Stimulated activated CD4-positive, alpha-beta T cell treated with anti-CD3 and anti-CD28 coated beads, Interleukin-15, amount 100 ng/mL, for 1 hour (primary cell): ENCODE measurements at places on chromosomes 11 and 22.

GRCh38 chr11:44434191-44434590 lies 124.3 kb upstream of the ALX4 start:
- no peak for DNase-seq

- peak; percentile 68 for DNase-seq
These were observed 1.7 kb downstream of the CAPRIN1 start for GRCh38 chr11:34053161-34053686.

DNA sequence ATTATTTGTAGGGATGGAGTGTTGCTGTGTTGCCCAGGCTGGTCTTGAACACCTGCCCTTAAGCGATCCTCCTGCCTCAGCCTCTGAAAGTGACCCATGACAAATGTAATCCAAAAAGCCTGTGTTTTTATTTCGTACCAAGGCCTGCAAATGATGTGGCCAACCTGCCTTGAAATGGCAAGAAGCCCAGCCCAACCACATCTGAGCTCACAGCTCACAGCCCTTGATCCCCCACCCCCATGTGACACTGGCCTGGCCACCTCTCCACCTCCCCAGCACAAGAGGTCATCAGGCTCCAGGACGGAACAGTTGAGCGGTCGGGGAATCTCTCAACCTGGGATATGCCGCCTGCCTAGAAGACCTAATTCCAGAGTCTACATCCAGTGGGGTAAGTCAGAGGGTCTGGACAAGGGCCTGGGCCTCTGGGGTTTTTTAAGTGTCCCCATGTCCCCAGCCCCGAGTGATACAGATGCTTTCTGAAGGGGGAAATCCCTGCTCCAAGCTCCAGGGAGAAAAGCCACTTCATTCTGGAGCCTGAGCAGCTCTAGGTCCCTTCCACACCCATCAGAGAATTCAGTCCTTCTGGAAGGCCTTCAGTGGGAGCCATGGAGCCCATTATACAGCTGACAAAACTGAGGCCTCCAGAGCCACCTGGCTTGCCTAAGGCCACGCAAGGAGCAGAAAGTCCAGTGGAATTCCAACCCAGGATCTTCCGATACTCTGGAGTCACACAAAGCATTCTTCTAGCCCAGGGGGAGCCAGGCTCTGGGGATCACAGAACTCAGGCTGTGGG lies 70.7 kb downstream of the MN1 start:
- DNase-seq = no peak

GRCh38 chr11:130330101-130330684 lies 15.5 kb upstream of the ZBTB44 start:
- DNase-seq = no peak

GRCh38 chr11:132719684-132720083 lies 812.6 kb downstream of the OPCML start:
- DNase-seq = no peak

DNA sequence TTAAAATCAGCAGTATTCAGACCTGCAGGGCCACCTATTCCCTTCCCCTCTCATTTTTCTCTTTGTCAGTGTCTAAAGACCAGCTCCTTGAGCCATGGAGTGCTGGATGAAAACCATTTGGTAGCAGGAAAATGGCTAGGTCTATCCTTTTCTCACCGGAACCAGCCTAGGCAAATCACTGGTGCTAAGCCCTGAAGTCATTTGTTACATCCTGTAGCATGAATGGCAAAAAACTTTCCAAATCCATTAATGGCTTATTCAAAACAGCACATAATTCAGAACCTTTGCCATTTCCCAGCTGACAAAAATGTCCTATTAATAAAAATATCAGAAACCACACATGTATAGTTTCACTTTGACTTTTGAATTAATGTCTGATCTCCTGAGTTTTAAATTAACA lies 209.5 kb upstream of the E2F8 start:
- no peak for DNase-seq

DNA sequence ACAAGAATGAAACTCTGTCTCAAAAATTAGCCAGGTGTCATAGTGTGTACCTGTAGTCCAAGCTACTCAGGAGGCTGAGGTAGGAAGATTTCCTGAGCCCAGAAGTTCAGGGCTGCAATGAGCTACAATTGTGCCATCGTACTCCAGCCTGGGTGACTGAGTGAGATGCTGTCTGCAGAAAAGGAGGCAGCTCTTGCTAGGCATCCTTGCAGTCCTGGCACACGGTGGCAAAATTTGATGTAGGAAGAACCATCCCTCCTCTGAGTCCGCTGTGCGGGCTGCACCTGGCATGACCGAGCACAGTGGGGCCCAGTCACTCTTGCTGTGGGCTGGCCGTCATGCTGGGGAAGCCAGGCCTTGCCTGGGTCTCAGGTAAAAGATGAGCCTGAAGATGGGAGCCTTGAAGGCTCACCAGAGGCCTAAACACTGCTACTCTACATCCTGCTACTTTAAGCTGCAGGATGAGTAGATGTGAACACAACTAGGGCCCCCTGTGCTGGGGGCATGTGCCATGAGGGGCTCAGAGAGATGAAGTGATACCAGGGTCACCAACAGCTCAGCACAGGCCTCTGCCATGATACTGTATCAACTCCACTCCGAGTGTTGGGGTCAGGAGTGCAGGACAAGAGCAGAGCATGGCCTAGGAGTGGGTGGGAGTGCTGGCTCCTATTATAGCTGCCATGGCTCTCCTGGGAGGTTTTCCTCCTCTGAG lies 18.6 kb downstream of the CDC45 start:
- DNase-seq = no peak

DNA sequence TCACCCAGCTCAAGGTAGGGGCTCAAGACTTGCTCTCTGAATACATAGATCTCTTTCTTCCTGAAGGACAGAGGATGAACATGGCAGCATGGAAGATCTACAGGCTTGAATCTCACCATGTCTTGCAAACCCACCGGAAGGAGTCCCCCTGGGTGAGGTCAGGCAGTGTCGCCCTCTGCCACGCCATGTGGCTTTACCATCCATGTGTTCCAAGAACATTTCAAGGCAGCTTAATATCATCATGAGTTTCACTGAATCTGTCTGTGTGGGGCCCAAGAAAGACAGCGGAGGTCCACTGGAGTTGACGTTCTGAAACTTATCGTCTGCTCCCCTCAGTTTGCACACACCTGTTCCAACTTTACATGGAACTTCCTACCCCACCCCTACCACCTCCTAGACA lies 1202.6 kb downstream of the TBC1D22A start:
- DNase-seq = no peak

DNA sequence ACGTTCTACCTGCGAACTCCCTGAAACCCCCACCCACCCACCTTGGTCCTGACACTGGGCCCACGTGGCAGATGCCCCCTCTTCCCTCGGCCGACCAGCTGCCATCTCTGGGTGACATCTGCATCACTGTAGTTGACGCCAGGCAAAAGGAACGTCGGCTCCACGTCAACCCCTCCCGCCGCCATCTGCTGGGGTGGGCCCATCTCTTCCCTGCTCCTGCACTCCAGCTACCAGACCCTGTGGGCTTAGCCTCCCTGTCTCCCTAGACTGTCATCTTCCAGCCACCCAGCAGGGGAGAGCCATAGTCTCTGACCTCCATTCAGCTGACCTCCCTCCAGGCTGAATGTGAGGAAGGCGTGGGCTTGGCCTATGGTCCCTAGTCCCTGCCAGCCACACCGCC lies 21.4 kb downstream of the CHID1 start:
- no peak for DNase-seq

GRCh38 chr22:36776722-36777121 lies 803 bp upstream of the IFT27 start:
- no peak for DNase-seq

DNA sequence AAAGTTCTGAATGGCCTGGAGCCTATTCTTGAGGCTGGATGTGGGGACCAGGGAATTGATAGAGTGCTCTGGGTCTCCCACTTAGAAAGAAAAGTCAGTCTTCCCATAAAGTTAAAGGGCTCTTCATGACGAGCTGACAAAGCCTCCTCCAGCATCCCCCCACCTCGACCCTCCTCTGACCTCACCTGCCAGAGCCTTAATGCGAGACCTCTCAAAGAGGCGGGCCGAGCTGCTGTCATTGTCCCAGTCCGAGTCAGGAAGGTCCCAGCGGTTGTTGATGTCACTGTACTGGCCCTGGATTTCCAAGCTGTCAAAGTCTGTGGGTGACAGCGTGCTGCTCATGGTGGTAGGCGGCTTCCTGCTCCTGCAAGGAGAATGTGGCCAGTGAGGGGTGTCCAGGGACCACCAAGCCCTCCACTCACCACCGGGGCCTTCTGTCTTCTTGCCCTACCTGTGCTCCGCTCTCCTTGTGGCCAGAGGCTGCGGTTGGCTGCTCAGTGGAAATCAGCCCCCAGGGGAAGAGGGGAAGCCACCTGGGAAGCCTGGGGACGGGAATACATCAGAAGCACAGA lies 8.0 kb downstream of the SPTBN2 start:
- no peak for DNase-seq

GRCh38 chr11:111765320-111765983 lies 737 bp downstream of the PPP2R1B start:
- DNase-seq = no peak

GRCh38 chr11:118417801-118418200 lies 16.4 kb downstream of the ATP5MG start:
- no peak for DNase-seq

DNA sequence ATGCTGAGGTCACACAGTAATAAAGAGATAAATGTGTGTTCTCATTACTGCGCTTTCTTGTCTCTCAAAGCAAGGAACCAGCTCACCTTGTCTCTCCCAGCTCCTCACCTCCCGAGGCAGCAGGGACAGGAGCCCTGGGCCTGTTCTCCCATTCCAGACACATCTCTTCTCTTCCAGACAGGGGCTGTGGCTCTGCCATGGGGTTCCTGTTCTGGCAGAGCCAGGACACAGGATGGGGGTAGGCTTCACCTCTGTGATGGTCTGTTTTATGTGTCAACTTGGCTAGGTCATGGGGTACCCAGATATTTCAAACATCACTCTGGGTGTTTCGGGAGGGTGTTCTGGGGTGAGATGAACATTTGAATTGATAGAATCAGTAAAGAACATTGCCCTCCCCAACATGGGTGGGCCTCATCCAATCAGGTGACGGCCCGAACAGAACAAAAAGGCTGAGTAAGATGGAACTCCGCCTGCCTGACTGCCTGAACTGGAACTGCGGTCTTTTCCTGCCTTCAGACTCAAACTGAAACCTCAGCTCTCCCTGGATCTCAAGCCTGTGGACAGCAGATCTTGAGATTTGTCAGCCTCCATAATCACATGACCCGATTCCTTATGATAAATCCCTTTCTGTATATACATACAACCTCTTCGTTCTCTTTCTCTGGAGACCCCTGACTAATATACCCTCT lies 2.0 kb upstream of the VSIG10L2 start:
- no peak for DNase-seq

GRCh38 chr22:48250286-48250895 lies 1487.9 kb downstream of the TBC1D22A start:
- no peak for DNase-seq

DNA sequence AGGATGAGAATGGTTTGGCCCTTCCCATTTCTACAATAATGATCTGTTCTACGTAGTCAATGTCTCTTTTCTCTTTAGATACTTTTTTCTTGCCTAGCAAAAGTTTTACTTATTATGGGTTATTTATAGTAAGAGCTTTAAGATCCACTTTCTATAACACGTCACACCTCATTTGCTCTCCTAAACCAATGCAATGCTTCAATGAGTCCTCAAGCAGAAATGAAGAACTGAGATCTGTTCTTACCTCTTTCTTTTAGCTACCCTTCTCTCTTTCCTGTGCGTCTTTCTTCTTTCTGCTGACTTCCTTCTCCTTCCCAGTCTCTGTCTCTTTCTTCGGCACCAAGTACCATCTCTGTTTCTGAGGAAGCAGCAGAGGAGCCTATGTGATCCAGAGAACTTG lies 61.8 kb downstream of the SNX19 start:
- no peak for DNase-seq

GRCh38 chr11:128884703-128885338 lies 6.3 kb upstream of the KCNJ5 start:
- DNase-seq = no peak

- DNase-seq = no peak
These were observed 177.0 kb downstream of the KIF18A start for GRCh38 chr11:27930946-27931345.

DNA sequence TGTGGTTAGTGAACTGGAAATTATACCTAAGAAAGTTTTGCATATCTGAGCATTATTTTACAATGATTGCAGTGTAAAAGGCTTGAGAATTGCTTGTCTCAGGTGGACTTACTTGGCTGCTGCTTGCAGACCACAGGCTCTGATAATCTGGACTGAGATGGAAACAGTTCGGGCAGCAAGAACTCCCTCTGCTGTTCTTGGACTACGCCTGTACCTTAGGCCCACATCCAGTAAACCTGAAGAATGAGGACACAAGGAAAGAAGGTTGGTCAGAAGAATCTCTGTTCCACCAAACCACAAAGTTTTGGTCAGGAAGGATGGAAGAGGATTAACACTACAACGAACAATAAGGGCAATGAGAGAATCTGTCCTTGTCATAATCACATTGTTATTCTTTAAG lies 80.1 kb downstream of the C2CD3 start:
- DNase-seq = no peak

DNA sequence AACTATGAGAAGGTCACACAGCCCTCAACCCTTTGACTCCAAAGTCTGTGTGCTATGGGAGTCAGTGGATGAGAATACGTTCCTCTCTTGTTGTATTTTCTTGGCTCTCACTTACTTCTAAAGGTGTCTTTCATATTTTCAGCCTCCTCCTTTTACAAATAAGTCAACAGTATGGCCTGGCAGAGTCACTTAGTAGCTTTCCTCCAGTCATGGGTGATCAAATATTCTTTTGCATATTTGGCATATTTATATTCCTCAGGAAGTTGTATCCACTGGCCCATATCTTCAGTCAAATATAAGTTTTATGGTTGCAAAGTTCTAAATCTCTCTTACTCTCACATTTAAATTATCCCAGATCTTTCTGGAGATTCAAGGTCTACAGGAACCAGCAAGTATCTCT lies 327.5 kb downstream of the ETS1 start:
- no peak for DNase-seq

- DNase-seq = peak; percentile 43
These were observed 14.1 kb downstream of the RPS13 start for GRCh38 chr11:17063171-17064002.
